Peyer's patch (tissue), 4 donors: ENCODE measurements at places on chromosomes 5 and 9. TPM values are rescaled to one million over a fixed set of nuclear protein-coding genes. Genes with fewer than 3 reads are reported as not detected.
A peak's percentile ranks its signal among the peaks of the same experiment; 100 is the strongest.

GRCh38 chr9:13088720-13089427, 190.6 kb downstream of the MPDZ start:
- DNase-seq = no peak

DCAF12 gene
- 18.3 TPM for total RNA-seq

DNA sequence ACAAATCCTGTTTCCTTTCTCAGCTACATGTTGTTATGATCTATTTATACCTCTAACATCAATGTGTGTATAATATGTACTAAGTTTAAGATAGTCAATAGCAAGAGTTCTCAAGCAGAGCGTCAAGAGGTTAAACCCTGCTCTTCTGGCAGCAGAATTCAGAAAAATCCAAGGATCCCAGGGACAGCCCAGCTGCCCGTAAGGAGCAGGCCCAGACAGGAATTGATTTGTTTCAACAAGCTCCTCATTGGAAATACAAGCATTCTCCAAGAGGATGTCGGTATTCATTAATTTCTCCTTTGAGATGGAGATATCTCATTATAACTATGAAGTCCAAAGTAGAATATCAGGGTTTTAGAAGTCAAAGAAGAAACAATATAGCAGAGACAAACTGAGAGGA, 14.9 kb downstream of the EFNA5 start:
- no peak for DNase-seq

- no peak for DNase-seq
These were observed 840.7 kb upstream of the EDIL3 start for GRCh38 chr5:85225388-85225787.

NR5A1 gene
- not detected for total RNA-seq

DNA sequence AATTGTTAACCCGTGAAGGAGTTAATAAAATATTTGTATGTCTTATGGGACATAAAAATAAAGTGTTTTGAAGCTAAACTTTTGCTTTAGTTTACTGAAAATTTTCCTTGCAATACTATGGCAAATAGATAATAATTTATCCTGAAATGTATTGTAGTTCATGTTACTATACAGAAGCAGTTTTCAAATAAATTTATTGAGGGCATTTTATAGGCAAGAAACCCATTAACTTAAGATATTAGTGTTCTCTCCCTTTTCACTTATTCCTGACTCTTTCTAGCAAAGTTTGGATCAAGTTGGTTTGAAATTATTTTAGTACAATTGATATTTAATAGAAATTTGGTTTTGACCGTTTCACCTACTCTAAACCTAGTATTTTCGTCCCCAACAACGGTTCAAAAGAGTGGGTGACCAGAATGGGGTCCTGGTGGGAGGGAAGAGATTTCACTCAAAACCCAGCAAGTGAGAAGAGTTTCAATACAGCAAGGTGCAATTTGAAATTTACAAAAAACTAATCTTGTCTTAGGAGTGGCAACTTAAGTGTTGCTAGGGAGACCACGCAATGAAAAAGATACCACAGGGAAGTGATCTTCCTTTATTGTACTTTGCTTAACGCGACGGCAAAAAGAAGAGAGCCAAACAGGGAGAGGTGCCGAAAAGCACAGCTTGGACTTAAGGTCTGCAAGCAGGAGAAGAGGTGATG, 28.4 kb downstream of the NR2F1 start:
- DNase-seq = no peak

- DNase-seq = peak; percentile 76
These were observed 22.6 kb upstream of the SLC12A7 start for GRCh38 chr5:1134478-1134877.

DNA sequence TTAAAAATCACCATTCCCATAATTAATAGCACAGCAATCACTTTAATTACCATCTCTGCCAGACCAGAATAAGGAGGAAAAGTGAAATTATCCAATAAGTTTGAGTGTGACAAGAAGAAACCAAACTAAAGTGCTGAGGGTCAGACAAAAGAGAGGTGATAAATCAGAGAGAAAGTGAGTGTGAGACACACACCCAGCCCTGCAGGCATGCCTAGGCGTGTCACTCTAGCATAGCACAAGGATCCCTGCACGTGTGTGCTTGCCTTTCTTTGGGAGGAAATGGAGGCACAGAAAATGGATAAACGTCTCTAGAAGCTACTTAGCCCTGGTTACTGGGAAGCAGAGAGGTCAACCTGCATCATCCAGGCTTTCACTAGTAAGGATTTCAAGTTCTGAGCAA, 56.2 kb downstream of the SEMA6A start:
- DNase-seq = no peak

DNA sequence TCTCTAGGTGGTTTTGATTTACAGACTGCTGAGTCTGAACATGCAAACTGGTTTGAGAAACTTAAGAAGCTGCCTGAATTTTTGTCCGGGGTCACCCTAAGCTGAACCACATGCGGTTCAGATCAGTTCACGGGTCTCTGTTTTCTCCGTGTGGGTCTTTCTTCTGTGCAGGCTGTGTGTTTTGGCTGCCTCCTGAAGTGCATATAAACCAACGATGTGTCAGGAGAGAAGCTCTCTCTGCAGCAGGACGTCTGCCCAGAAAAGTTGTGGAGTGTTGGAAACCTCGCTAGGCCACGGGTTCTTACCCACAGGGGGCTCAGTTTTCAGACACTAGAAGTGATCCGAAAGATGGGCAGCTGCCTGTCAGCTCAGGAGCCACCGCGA, 364.2 kb downstream of the IRX2 start:
- no peak for DNase-seq
